ENCODE measurements at places on chromosomes 1 and 21. TPM values are rescaled to one million over a fixed set of nuclear protein-coding genes. Genes with fewer than 3 reads are reported as not detected.
A peak's percentile ranks its signal among the peaks of the same experiment; 100 is the strongest.

Gene CTTNBP2NL
- total RNA-seq, result 84.0 TPM

Gene CELF3
- total RNA-seq, result not detected

Gene FALEC
- 1.2 TPM for total RNA-seq

Gene AKIRIN1
- 81.3 TPM for total RNA-seq

- peaks cover 37% of the 10 kb centered on the region for H3K36me3 ChIP-seq
- DNase-seq, result no peak
- no peaks in the 10 kb centered on the region for H3K4me1 ChIP-seq
- H3K4me3 ChIP-seq, result no peak overlapping the region
- H3K27ac ChIP-seq, result no peak overlapping the region
Observed at GRCh38 chr1:43963006-43963405, 6.8 kb upstream of the DPH2 start.

DNA sequence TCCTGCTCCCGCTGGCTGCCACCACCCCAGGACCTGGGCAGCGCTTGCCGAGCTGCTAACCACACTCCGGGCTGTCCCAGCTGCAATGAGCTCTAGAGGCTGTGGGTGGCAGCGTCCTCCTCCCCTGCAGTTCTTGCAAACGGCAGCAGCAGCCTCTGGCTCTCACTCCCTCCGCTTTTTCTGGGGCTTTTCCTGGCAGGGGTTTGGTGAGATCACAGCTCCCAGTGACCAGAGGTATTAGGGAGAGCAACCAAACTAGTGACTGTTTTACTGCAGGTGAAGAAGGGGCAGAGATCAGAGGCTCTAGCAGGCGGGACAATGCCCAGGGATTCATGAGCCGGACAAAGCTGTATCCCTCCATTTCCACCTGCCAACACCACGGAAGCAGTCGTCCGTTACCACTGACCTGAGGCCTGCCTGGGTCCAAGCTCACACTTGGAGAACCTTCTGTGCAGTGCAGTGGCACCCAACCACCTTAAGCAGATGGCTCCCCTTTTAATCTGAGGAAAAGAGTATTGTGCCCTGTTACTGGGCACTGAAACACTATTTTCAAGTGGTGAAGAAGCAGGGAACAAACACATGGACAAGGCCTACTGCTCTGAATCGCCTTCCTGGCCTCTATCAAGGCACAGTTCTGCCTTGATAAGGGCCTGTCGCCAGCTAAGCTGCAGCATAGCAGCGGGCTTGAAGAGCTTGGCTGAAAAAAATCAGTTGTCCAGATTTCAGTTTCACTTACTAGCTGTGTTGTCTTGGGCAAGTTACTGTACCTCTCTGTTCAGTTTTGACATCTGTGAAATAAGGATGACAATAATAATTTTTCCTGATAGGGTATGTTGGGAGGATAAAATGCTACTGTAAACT, at the start of gene F5:
Gene F5 (minus strand): TSS at position 87 of the 861 bp plus-strand sequence. CDS start 95 bp downstream, outside the sequence.
- H3K4me3 ChIP-seq, result no peak within 1 kb of the TSS
- peak; percentile 74 for DNase-seq
- no peak within 1 kb of the TSS for H3K27ac ChIP-seq
- H3K27me3 ChIP-seq, result no peaks in the 10 kb centered on the region
- H3K36me3 ChIP-seq, result no peaks in the 10 kb centered on the region

- DNase-seq, result no peak
- H3K27me3 ChIP-seq, result peaks cover 6% of the 10 kb centered on the region
- H3K27ac ChIP-seq, result no peak overlapping the region
- no peaks in the 10 kb centered on the region for H3K4me1 ChIP-seq
- no peaks in the 10 kb centered on the region for H3K36me3 ChIP-seq
- H3K4me3 ChIP-seq, result no peak overlapping the region
Observed at GRCh38 chr1:7107109-7107830, 322.0 kb downstream of the CAMTA1 start.

DNA sequence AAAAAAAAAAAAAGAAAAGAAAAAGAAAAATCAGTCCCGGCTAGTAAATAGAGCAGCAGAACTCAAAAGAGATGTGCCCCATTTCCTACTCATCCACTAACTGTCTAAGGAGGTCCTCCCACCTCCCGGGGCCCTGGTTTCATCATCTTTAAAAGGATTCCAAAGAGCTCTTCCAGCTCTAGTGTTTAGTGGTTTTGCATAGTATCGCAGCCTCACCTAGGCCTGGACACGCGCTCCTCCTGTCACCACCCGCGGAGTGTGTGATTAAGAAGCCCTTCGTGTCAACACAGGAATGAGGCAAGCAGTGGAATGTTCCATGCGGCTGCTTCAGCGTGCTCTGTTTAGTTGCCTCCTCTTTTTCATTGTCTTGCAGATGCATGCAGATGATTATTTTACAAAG, 49.0 kb downstream of the LBR start:
- DNase-seq, result no peak
- peaks cover 4% of the 10 kb centered on the region for H3K36me3 ChIP-seq
- H3K27me3 ChIP-seq, result no peaks in the 10 kb centered on the region
- H3K4me1 ChIP-seq, result no peaks in the 10 kb centered on the region
- H3K27ac ChIP-seq, result no peak overlapping the region

GRCh38 chr1:27114546-27114945, 40.4 kb downstream of the SLC9A1 start:
- DNase-seq, result no peak
- H3K36me3 ChIP-seq, result peaks cover 27% of the 10 kb centered on the region
- peaks cover 71% of the 10 kb centered on the region for H3K4me1 ChIP-seq
- peak overlapping the region; percentile 94 for H3K27ac ChIP-seq
- H3K4me3 ChIP-seq, result no peak overlapping the region
- H3K27me3 ChIP-seq, result peaks cover 15% of the 10 kb centered on the region

GRCh38 chr1:210218047-210218446, 14.5 kb upstream of the SERTAD4 start:
- no peak for DNase-seq
- H3K4me1 ChIP-seq, result peaks cover 3% of the 10 kb centered on the region
- H3K27ac ChIP-seq, result no peak overlapping the region

DNA sequence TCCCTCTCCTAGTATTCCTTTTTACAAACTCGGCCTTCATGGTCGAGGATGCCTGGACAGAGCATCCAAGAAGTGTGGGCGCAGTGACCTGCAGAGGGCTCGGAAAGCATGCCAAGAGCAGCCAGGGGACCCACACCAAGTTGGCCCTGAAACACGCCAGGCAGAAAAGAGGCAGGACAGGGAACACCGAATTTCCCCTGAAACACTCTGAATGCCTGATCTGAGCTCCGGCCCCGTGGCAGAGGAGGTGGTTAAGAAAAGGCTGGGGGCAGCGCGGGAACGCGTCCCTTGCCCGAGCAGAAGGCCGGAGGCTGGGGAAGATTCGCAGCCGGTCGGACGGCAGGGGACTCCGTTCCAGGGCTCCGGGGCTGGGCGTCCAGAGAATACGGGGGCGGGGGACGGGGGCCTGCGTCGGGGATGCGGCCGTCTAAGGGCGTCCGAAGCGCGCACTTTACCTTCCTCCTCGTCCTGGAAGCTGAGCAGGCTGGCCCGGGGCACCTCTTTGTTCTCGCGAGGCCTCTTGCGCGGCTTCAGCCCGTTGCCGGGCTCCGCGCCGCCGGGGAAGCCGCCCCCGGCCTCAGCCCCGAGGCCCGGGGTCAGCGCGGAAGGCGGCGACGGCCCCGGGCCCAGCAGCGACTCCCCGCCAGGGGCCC, 558 bp downstream of the PAXBP1 start:
- peaks cover 27% of the 10 kb centered on the region for H3K36me3 ChIP-seq
- H3K4me1 ChIP-seq, result peaks cover 37% of the 10 kb centered on the region
- peak; percentile 67 for DNase-seq
- H3K27me3 ChIP-seq, result peaks cover 8% of the 10 kb centered on the region
- peak overlapping the region; percentile 89 for H3K27ac ChIP-seq

GRCh38 chr1:54547601-54548388, at the start of gene ACOT11:
ACOT11 (plus strand) TSS chr1:54548228; CDS start chr1:54548310, 82 bp downstream.
- no peak within 1 kb of the TSS for H3K27ac ChIP-seq
- H3K27me3 ChIP-seq, result peaks cover 14% of the 10 kb centered on the region
- H3K4me3 ChIP-seq, result no peak within 1 kb of the TSS
- DNase-seq, result no peak

DNA sequence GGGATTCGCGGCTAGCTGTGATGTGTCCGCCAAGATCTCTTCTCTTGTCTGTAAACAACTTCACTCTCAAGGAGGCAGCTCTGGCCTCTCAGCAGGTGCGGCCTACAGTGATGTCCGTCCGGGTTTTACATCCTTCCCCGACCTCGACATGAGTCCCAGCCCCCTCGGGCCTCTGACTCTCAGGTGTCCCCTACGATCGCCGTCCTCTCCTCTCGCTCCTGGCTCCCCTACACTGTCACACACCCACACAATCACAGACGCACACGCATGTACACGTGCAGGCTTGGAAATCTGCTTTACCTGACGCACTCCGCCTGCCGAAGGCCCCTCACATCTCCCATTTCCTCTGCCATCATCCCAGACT, 797 bp upstream of the RSPH1 start:
- no peak for DNase-seq
- H3K27ac ChIP-seq, result peak overlapping the region; percentile 65
- peaks cover 6% of the 10 kb centered on the region for H3K27me3 ChIP-seq

DNA sequence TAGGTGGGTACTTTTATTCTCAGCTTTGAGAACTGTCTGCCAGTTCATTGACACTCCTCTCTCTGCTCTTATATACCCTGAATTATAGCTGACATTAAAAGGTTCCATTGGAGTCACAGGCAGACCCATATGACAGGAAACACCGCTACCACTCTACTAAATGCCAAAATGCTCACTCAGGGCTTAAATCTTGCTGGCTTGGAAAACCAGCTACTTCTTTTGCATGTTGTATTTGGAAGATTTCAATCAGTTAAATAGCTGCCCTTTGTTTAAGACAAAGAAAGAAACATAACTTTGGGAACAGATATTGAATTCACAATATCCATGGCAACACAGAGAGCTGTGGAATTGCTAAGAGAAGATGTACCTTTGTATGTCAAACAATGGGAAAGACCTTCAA, 876.5 kb downstream of the USP25 start:
- no peak for DNase-seq
- no peak overlapping the region for H3K27ac ChIP-seq
- peaks cover 9% of the 10 kb centered on the region for H3K4me1 ChIP-seq
- H3K36me3 ChIP-seq, result no peaks in the 10 kb centered on the region
- H3K4me3 ChIP-seq, result no peak overlapping the region

Data from endothelial cell (in vitro differentiated cells).